ENCODE measurements at places on chromosomes 1 and 21. TPM values are rescaled to one million over a fixed set of nuclear protein-coding genes. Genes with fewer than 3 reads are reported as not detected.
A peak's percentile ranks its signal among the peaks of the same experiment; 100 is the strongest.

DNA sequence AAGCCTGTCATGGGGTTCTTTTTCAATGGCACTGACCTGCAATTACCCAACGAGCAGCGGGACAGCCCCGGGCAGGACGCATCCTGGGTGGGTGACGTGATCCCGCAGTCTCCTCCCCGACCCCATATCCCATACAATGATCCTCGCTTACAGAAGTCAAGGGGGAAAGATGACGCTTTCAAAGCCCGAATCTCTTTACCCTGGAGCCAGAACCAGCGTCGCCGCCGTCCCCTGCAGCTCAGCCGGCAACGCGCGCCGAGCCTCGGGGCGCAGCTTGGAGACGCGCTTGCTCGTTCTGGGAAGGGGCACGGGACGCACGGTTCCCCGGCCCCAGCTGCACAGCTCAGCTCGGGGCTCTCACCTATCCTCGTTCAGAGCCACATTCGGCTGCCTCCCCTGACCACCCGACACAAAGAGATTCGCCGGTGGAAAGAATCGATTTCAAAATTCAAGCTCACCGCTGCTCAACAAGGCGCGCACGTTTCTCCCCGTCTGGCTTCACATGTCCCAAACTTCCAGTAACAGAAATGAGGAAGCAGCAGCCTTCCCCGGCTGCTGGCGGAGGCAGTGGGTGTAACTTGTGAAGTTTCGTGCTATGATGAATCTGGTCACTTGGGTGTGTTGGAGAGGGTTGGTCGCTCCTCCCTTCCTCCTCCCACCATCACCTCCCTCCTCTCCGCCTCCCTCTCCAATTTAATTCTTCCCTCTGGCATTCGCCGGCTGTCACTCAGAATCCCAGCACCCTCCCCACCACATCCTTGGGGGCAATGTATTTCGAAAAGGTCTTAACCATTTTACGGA lies at the start of gene TIAM1:
Gene TIAM1 (minus strand): TSS at position 582 of the 801 bp plus-strand sequence. CDS start 77,289 bp downstream, outside the sequence.
- DNase-seq, result peak; percentile 64

GRCh38 chr1:245776139-245776538 lies 621.4 kb downstream of the KIF26B start:
- DNase-seq, result no peak

- no peak for DNase-seq
Observed at GRCh38 chr1:113652771-113653170, 106.5 kb downstream of the PHTF1 start.

GRCh38 chr1:61604261-61604660 lies 120.7 kb downstream of the TM2D1 start:
- no peak for DNase-seq

GRCh38 chr1:5390504-5390903 lies 601.7 kb downstream of the NPHP4 start:
- DNase-seq, result peak; percentile 44

DNA sequence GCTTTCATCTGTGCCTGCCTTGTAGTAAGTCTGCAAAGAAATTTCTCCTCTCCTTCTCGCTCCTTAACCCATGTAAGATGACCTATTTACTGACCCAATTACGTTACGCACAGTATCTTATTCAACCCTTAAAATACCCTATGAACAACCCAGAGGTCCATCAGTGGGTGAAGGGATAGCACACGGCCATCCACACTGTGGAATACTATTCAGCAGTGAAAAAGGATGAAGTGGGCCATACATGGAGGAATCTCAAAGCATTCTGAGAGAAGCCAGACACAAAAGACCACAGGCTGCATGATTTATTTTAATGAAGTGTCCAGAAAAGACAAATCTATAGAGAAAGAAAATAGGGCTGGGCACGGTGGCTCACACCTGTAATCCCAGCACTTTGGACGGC lies 23.8 kb upstream of the RSPO1 start:
- DNase-seq, result no peak

GRCh38 chr21:23986214-23986613 lies 1621.1 kb downstream of the MRPL39 start:
- no peak for DNase-seq

- no peak for DNase-seq
Observed at GRCh38 chr21:17003763-17004373, 509.0 kb upstream of the CXADR start.

GRCh38 chr1:157723157-157723556 lies 22.6 kb upstream of the FCRL3 start:
- no peak for DNase-seq

GRCh38 chr1:169779150-169779549 lies 15.6 kb downstream of the METTL18 start:
- no peak for DNase-seq

DNA sequence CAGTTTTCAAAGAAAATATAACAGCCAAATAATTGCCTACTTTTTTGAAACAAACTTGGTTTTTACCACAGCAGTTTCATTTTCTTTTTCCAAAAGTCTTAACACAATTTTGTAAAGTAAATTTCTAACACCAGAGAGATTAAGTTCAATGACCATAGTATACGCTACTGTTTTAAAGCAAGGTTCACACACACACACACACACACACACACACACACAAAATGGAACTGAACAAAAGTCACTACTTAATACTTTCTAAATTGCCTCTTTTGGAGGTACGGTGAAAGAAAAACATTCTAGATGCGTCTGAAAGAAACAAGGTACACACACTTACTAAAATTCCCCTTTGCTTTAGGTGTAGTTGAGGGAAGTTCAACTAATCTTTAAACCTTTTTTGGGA lies 30.1 kb downstream of the C21orf91 start:
- no peak for DNase-seq

GRCh38 chr1:207698822-207699483 lies 52.9 kb upstream of the CD46 start:
- DNase-seq, result peak; percentile 66

DNA sequence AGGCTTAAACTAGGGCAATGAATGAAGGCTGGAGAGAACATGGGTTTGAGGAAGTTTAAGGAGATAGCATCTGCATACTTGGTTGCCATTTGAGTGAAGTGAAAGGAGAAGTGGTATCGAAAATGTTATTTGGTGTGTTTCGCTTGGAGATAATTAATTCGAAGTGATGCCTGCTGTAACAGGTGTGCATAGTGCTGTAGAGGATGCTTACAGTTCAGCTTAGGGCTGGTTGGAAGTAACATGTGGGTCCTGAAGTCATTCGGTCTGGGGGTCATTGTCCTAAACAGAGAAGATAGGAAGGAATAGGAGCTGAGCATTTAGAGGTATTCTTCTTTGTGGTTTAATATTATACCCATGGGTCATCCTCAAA lies 301 bp upstream of the NUDT17 start:
- no peak for DNase-seq

DNA sequence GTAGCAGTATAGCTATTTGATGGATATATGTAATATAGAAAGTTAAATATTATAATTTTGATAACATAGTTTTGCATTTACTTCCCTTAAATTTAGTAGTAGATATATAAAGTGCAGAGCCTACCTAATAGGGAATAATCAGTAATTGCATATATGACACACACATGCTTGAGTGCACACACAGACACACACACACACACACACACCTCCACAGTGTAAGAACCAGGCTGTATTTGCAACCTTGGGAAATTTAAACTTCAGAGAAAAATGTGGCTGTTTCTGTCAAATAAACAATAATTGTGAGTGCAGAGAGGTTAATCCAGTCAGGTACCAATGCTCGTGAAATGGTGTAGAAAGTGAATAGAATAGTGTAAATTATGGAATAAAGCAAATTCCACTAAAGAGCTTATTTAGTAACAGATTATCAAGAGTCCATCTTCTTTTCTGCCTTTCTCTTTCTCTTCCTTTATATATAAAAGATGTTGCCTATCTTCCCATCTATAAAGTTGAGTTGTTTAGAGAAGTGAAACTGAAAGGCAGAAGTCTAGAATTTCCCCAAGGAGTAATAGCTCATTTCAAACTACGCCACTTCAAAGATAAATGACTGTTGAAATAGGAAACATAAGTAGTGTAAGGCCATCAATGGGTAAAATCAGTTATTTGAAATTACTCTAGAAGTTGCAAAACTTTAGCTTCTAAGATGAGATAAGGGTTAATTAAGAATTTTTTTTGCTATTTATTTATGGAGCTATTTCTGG lies 273.7 kb downstream of the SRGAP2C start:
- no peak for DNase-seq

- DNase-seq, result no peak
Observed at GRCh38 chr1:192615055-192615454, 20.9 kb upstream of the RGS13 start.

GRCh38 chr1:21621051-21621450 lies 48.1 kb downstream of the RAP1GAP start:
- no peak for DNase-seq

DNA sequence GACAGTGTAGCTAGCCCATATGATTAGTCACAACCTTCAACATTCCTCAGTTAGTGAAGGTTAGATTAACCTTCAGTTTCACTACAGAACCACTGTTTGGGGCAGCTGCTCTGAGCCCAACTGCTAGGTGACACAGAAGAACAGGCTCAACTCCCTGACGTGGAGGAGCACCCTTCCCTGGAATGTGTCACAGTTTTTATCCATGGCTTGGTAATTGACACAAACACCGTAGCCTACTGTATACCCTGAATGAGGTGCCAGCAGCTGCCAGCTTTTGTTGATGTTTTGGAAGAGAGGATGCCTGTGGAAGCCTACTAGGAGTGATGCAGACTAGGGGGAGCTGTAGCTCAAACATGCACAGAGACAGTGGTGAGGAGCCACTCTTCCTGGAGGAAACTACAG lies 56.6 kb upstream of the CR2 start:
- DNase-seq, result no peak

DNA sequence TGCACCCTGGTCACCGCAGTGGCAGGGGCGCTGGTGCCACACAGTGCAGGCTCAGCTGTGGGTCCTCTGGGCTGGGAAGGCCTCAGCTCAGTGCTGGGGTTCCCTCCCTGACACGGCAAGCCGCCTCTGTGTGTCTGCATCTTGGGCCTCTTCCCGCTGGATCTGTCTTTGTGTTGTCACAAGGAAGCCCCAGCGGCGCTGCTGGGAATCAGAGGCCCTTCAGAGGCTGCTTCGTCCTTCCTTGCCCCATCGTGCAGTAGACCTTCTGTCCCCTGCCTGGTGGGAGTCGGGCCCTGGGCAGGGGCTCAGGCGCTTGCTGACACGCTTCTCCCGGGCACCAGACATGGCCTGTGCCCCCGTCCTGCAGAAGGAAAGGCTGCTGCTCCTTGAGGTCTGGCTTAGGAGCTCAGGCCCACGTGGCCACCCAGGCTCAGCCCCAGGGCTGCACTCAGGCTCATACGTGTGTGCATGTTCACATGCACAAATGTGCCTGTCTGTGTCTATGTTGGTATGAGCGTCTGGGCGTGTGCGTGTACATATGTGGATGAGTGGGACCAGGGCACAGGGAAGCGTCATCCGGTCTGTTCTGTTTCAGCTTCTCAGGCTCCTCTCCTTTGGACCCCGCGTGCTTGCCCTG lies 24.3 kb upstream of the DIP2A start:
- DNase-seq, result no peak

- DNase-seq, result peak; percentile 18
Observed at GRCh38 chr1:11806307-11806936, 431 bp downstream of the CLCN6 start.

DNA sequence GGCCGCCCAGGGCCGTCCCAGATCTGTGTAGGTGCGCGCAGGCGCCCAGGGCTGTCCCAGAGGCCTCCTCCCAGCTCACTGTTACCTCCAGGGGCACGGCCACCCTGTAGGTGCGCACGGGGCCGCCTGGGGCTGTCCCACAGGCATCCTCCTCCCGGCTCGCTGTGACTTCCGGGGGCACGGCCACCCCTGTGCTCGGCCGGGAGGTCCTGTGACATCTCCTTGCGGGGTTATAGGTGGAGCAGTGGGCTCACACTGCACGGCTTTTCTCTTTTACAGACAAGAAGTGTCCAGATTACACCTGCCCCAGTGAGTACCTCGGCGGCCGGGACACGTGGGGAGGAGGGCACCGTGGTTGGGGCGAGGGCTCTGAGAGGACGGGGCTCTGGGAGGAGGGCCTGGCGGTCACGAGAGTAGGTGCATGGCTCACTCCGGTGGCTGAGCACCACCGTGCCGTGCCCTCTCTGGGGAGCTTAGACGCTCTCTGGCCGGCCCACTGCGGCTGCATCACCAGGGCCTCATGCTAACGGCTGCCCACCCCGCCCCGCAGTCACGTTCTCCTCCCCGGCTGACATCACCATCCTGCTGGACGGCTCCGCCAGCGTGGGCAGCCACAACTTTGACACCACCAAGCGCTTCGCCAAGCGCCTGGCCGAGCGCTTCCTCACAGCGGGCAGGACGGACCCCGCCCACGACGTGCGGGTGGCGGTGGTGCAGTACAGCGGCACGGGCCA lies 21.4 kb downstream of the COL6A1 start:
- no peak for DNase-seq

- DNase-seq, result peak; percentile 33
Observed at GRCh38 chr1:214438530-214438929, 112.9 kb downstream of the PTPN14 start.

DNA sequence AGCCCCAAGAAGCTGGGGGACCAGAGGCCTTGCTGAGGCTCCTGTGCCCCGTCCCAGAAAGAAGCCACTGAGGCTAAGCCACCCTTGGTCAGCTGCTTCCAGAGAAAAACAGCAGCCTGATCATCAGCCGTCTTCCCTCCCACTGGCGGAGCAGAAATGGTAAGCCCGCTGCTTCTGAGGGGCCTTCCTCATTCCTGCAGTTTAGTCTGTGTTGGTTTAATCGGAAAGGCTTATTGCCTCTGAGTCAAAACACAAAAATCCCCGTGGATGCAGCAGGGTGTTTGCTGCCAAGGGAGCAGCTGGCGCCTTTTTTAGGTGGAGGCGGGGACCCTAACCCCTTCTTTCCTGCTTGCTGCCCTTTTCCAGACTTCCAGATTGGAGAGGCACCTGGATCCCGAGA lies 33.9 kb downstream of the SPSB1 start:
- no peak for DNase-seq

DNA sequence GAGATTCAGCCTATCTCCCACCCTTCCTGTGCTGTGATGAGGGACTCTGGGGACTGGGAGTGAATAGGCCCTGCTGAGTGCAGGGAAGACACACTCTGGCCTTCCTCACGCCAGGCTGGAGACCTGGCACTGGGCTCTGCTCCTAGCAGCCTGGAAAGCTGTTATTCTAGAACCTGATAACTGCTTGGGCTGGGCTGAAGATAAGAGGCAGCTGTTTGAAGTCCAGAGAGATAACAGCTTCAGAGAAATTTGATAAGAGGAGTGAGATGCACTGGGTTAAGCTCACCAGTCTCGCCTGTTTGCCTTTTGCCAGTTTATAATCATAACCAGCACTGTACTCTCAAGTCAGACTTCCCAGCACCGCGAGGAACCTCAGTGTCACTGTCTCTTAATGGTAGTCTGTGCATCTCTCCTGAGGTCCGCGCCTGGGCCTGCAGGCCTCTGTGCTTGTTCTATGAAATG lies 46.6 kb upstream of the GPR37L1 start:
- DNase-seq, result no peak

KLHDC9 gene
- total RNA-seq, result 1.6 TPM

KRTAP21-2 gene
- not detected for total RNA-seq

CNR2 gene
- total RNA-seq, result not detected

FCRL1 gene
- total RNA-seq, result not detected

PMVK gene
- total RNA-seq, result 54.0 TPM

LRRC53 gene
- not detected for total RNA-seq

SELENON gene
- 26.8 TPM for total RNA-seq

HRNR gene
- not detected for total RNA-seq

MMP23B gene
- 1.1 TPM for total RNA-seq

FCAMR gene
- not detected for total RNA-seq

LYPD8 gene
- total RNA-seq, result not detected
